Activated CD4-positive, alpha-beta T cell treated with anti-CD3 and anti-CD28 coated beads for 48 hours (primary cell): ENCODE measurements at places on chromosomes 12 and 14.
A peak's percentile ranks its signal among the peaks of the same experiment; 100 is the strongest.

DNA sequence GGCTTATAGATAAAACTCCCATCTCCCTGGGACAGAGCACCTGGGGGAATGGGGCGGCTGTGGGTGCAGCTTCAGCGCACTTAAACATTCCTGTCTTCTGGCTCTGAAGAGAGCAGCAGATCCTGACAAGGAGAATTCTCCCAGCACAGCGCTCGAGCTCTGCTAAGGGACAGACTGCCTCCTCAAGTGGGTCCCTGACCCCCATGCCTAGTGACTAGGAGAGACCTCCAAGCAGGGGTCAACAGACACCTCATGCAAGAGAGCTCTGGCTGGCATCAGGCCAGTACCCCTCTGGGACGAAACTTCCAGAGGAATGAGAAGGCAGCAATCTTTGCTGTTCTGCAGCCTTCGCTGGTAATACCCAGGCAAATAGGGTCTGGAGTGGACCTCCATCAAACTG lies 28.1 kb upstream of the CD163L1 start:
- DNase-seq = no peak

DNA sequence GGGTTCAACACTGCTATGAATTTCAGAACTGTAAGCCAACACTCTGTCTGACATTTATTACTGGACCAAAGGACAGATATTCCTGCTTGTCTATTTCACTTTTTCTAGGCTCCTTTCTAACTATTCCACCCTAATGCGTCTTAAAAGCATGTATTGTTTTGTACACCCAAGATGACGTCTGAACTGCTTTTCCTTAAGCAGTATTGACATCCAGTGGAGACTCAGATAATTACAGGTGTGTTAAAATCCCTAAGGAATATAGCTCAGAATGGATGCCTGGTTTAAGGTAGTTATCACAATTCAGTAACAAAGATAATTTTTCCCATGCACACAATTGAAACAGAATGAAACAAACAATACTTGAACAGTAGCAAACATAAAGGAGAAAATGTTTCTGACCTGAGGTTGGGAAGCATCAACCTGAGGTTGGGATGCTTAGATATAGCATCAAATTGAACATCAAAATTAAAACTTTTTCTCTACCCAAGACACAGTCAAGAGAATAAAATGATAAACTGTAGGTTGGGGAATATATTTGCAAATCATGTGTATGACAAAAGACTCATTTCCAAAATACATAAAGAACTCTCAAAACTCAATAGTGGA lies 93.7 kb upstream of the PTPRR start:
- DNase-seq = no peak

- no peak for DNase-seq
Observed at GRCh38 chr12:12442548-12443071, 85.7 kb downstream of the BORCS5 start.

DNA sequence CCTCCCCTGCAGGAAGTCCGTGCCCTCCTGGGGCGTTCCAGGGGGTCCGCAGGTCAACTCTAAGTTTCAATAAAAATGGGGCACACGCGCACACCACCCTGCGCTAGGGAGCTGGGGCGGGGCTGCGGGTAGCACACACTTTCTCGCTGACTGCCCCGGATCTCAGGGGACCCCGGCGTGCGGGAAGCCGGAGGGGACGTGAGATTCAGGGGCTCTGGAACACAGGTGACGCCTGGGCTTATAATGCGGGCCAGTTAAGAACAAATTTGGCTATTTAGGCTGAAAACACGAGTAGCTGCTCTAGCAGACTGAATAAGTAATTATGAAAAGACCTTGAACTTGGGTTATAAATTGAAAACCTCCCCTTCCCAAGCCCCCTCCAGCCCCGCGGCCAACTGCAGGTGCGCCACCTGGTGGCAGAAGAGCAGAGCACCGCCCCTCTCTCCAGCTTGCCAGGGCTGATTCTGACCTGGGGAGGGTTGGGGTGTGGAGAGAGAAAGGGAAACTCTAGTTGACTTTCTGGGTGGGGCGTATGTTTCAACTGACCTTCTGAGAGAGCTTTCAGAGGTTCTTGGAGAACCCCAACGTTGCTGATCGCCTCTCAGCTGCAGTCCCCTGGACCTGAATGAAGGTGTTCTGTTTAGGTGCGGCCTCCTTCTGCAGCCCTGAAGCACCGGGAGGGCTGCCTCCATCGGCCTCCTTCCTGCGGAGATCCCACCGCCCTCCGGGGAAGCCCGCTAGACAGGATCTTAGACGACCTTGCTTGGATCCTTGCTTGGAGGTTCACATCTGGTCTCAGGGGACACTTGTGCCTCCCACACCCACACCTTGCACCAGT lies 118.4 kb upstream of the EVL start:
- DNase-seq = peak; percentile 65

DNA sequence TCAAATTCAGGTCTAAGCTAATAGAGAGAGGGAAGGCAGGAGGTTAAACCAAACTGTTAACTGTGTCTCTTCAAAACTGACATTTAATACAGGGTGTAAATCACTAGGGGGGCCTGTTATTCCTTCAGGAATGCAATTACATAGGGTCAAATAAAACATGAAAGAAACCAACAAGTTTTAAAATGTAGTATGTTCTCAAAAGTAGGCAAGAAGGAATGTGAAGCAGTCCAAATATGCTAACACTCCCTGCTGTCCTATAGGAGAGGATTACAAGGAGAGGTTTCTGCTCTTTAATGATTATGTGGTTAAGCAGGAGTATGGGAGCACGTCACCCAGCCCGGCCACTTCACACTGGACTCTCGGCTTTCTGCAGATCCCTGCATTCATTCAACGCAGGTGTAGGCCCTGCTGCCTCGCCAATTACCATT lies 42.5 kb upstream of the BMP4 start:
- no peak for DNase-seq

- no peak for DNase-seq
Observed at GRCh38 chr12:74381958-74382357, 155.7 kb upstream of the ATXN7L3B start.

- DNase-seq = no peak
Observed at GRCh38 chr14:77918448-77918847, 118.5 kb downstream of the ADCK1 start.

DNA sequence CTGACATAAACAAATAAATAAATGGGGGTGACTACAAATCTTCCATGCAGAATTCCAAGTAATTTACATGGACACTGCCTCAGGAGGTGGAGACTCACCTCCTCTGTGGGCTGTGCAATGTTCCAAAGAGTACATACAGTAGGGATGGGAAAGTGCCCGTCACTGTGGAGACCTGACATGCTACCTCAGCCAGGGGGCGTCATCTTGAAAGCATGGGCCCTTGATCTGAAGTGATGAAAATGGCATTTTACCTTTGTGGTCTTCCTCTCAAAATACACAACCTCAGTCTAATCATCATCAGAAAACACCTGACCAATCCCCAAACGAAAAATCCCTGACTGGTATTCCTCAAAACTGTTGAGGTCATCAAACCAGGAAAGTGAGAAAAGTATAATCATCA lies 48.4 kb downstream of the ANAPC7 start:
- DNase-seq = peak; percentile 35

DNA sequence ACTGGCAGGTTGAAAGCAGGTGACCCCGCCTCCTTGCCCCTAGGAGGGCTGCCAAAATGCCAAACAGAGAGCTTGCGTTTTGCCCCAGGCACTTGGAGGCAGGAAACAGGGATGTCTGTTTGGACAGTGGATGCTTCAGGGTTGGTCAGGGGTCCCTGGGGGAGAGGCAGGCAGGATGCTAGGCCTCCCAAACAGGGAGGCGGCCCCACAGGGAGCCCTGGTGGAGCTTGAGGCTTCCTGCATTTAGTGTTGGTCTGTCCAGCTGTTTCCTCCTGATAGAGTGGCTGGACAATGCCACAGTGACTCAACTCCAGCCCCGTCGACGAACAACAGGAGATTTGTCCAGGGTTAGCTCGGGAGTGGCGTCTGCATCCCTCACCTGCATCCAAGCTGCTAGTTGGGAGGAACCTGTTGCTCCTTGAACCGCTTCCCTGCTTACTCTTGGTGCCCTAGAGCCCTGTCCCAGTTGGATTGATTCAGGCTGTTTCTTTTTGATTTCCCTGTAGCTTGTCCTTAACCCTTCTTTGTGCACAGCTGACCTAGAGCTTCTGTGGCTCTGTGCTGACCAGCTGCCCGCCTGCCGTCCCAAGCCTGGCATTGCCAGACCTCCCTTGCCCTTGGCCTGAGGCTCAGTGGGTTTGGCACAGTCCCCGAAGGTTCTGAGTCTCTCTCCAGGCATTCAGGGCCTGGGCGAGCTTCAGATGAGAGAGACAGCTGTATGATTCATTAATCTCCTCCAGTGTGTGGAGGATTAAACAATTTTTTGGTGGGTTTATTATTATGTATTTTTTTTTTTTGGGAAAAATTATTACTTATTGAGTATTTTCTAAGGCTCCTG lies 45.9 kb downstream of the TSPAN9 start:
- no peak for DNase-seq

- no peak for DNase-seq
Observed at GRCh38 chr12:78759367-78759766, 105.2 kb upstream of the SYT1 start.

GRCh38 chr14:71642715-71643114 lies 289.5 kb upstream of the RGS6 start:
- no peak for DNase-seq

GRCh38 chr12:122989225-122989839 lies 8.9 kb downstream of the ARL6IP4 start:
- no peak for DNase-seq

DNA sequence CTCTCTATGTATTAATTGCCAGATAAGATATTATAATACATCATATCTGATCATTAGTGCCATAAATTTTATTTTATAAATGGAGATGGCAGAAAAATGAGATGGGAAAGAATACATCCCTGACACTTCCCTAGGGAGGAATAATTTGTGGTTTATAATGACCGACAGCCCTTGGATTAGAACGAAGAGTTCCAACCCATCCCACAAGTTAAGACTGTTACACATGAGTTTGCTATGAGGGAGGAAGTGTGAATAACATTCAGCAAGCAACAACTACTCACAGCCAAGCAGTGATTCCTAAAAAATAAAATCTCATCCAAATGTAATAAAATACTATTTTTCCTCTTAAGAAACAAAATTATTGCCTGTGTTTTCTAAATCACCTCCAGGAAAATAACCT lies 299.0 kb downstream of the CCDC91 start:
- DNase-seq = no peak

- no peak for DNase-seq
Observed at GRCh38 chr12:113889891-113890581, 76.1 kb downstream of the RBM19 start.

GRCh38 chr14:52874389-52874788 lies 76.5 kb downstream of the FERMT2 start:
- DNase-seq = no peak

- no peak for DNase-seq
Observed at GRCh38 chr12:101775816-101776215, 36.6 kb upstream of the SYCP3 start.

- DNase-seq = no peak
Observed at GRCh38 chr12:107351713-107352112, 258.4 kb upstream of the CRY1 start.

GRCh38 chr14:73719791-73720190 lies 5.6 kb upstream of the PNMA1 start:
- no peak for DNase-seq

GRCh38 chr12:15837141-15837790 lies 44.9 kb upstream of the STRAP start:
- no peak for DNase-seq

DNA sequence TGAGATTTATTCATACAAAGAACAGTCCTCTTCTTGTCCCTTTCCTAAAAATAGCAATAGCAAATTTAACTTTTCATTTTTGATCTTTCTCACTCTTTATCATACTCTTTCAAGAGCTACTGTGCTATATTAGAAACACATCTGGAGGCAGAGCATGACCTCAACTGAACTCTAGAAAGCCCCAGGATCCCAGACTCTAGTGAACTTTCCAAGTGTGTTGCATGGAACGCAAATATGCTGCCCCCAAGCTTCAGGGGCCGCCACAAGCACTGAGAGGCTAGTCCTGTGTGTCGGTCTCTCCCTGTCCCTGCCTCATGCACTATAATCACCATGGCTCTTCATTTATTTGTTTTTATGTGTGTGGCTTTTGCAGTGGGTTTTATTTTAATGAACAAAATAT lies 38.7 kb upstream of the ZNF641 start:
- no peak for DNase-seq

DNA sequence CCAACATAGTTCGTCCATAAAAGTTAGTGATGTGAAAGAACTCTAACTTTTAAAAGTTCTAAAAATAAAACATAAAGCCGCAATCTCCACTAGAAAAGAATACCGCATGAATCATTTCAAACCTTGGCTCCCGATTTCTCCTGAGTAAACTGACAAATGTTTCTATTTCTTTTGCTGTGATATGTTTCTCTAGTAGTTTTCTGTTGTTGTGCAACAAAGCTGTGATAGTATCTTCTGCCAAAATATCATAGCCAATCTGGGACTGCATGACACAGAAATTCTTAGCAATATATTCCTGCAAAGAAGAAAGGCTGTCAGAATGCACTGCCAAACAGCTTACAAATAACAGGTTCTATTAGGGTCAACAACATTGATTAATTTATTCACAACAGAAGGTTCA lies 174.0 kb downstream of the ITPR2 start:
- DNase-seq = no peak

DNA sequence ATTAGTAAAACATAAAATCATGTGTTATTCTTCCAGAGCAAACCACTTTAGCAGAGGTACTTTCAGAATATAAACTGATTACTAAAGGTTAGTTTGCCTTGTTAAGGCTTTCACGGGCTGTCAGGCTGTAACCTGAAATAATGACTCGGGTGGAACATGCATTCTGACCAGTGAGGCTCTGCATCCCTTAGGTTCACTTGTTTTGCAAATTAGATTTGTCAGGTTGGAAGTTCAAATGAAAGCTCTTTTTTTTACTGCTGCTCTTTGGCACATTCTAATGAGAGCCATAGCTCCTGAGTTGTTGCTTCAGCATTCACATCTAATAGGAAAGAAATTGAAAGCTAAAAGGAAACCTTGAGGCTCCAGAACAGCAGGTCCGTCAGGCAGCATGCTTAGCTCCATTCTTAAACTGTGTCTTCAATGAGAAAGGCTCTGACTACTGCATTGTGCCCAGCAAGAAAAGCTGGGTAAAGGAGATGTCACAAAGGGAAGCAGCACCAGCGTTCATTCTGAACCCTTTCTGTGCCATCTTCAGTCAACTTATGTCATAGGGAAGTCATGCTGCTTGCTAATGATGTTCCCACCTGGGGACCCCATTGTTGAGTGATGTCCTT lies 445.5 kb upstream of the FBXO33 start:
- DNase-seq = no peak

- DNase-seq = no peak
Observed at GRCh38 chr12:50787618-50788017, 23.7 kb downstream of the ATF1 start.

- DNase-seq = no peak
Observed at GRCh38 chr12:5478081-5478706, 46.3 kb downstream of the NTF3 start.

- no peak for DNase-seq
Observed at GRCh38 chr14:24817212-24818057, 183.4 kb upstream of the GZMB start.
